Hepatocyte (in vitro differentiated cells): ENCODE measurements at places on chromosomes 1 and 21. TPM values are rescaled to one million over a fixed set of nuclear protein-coding genes. Genes with fewer than 3 reads are reported as not detected.
A peak's percentile ranks its signal among the peaks of the same experiment; 100 is the strongest.

GRCh38 chr1:206808615-206809014 is 36.3 kb upstream of the IL10 start:
- H3K36me3 ChIP-seq, result no peaks in the 10 kb centered on the region
- no peak overlapping the region for H3K4me3 ChIP-seq
- H3K27ac ChIP-seq, result no peak overlapping the region
- H3K27me3 ChIP-seq, result no peaks in the 10 kb centered on the region
- H3K4me1 ChIP-seq, result no peaks in the 10 kb centered on the region

- H3K27me3 ChIP-seq, result no peaks in the 10 kb centered on the region
- H3K4me1 ChIP-seq, result no peaks in the 10 kb centered on the region
- no peak overlapping the region for H3K27ac ChIP-seq
- H3K4me3 ChIP-seq, result no peak overlapping the region
- no peak for DNase-seq
- no peaks in the 10 kb centered on the region for H3K36me3 ChIP-seq
These were observed 91.0 kb upstream of the PLPPR4 start for GRCh38 chr1:99173282-99173681.

GRCh38 chr1:173267453-173267945 is 60.4 kb upstream of the TNFSF4 start:
- no peaks in the 10 kb centered on the region for H3K27me3 ChIP-seq
- H3K27ac ChIP-seq, result no peak overlapping the region
- no peak for DNase-seq
- H3K4me3 ChIP-seq, result no peak overlapping the region
- no peaks in the 10 kb centered on the region for H3K4me1 ChIP-seq

- no peaks in the 10 kb centered on the region for H3K27me3 ChIP-seq
- H3K4me1 ChIP-seq, result no peaks in the 10 kb centered on the region
These were observed 214.1 kb upstream of the L1TD1 start for GRCh38 chr1:61980561-61980960.

DNA sequence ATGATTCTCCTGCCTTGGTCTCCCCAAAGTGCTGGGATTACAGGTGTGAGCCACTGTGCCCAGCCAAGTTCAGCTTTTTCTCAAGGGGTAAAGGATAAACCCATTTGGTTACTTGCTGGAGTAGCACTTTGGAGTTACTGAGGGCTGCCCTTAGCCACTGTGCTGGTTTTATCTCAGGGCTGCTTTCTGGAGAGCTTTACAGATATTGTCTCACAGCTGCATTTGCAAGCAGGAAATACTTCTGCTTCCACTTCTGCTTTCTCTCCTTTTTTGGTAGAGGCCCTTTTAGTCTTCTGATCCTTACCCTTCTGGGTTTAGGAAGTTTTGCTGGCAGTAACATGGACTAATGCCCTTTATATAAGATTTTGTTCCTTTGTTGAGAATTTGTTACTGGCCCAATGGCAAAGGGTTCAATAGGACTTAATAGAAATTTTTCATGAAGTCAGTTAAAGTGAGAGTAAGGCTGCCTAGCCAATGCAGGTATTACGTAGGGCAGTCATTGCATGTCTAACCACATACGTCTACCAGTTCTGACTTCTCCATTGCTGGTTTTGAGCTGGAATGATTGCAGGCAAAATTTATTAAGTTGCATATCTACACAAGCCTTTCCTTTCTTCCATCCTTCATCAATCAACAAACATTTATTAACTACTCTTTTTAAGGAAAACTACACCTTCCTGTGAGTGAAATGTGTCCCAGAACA is 24.4 kb downstream of the CAP1 start:
- DNase-seq, result no peak
- H3K27me3 ChIP-seq, result no peaks in the 10 kb centered on the region
- H3K4me1 ChIP-seq, result no peaks in the 10 kb centered on the region
- no peak overlapping the region for H3K4me3 ChIP-seq

- no peak for DNase-seq
- no peaks in the 10 kb centered on the region for H3K36me3 ChIP-seq
- H3K27me3 ChIP-seq, result no peaks in the 10 kb centered on the region
- H3K4me3 ChIP-seq, result no peak overlapping the region
- H3K4me1 ChIP-seq, result peaks cover 67% of the 10 kb centered on the region
These were observed 44.1 kb upstream of the RAB4A start for GRCh38 chr1:229226796-229227195.

DNA sequence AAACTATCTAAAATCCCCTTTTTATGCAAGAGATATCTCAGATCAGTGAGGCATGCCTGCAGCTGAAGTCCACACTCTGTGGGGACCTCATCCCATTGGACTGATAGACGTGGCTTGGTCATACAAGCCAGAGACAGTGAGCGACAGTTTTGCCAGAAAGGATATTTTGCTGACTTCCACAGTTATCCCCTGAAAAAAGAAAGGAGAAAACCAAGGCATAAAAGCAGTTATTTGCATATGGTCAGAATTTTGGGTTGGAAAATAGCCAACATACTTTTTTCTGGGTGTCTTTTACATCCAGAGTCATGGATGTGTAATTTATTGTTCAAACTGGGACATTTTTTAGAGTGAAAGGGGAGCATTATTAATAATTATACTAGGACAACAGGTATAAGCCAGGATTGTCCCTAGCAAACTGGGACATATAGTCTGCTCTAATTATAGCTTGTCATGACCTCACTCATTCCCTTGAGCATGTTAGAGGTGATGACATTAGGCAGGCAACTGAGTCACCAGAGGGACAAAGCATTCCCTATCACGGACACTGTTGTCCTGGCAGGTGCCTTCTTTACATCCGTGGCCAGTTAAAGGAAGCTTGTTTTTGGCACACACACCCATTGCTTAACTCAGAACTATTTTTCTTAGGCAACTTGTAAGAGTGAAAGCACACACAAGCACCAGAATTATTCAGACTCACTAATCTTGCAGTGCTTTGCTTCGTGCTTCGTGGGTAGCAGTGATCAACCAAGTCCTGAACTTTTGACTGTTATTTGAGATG is 65.5 kb downstream of the PRRX1 start:
- H3K36me3 ChIP-seq, result no peaks in the 10 kb centered on the region
- no peak for DNase-seq
- no peak overlapping the region for H3K4me3 ChIP-seq
- no peaks in the 10 kb centered on the region for H3K27me3 ChIP-seq

DNA sequence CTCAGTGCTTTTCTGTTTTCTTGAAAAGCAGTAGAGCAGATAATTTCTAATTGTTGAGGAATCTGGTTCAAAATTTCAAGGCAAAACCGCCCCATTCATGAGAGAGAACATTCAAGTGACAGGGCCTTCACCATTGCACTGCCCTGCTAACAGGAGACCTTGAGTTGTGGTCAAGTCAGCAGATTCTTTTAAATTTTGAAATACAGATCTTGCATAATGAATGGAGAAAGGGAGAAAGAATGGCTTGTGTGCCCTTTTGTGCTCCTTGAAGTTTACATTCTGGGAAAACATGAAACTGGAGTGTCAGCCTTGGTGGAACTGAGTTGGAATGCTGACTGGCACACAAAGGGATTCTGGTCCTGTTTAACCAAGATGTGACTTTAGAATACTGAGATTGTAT is 164.5 kb upstream of the UBE2U start:
- DNase-seq, result no peak
- H3K27me3 ChIP-seq, result no peaks in the 10 kb centered on the region
- no peak overlapping the region for H3K4me3 ChIP-seq
- H3K36me3 ChIP-seq, result no peaks in the 10 kb centered on the region
- peaks cover 38% of the 10 kb centered on the region for H3K4me1 ChIP-seq

DNA sequence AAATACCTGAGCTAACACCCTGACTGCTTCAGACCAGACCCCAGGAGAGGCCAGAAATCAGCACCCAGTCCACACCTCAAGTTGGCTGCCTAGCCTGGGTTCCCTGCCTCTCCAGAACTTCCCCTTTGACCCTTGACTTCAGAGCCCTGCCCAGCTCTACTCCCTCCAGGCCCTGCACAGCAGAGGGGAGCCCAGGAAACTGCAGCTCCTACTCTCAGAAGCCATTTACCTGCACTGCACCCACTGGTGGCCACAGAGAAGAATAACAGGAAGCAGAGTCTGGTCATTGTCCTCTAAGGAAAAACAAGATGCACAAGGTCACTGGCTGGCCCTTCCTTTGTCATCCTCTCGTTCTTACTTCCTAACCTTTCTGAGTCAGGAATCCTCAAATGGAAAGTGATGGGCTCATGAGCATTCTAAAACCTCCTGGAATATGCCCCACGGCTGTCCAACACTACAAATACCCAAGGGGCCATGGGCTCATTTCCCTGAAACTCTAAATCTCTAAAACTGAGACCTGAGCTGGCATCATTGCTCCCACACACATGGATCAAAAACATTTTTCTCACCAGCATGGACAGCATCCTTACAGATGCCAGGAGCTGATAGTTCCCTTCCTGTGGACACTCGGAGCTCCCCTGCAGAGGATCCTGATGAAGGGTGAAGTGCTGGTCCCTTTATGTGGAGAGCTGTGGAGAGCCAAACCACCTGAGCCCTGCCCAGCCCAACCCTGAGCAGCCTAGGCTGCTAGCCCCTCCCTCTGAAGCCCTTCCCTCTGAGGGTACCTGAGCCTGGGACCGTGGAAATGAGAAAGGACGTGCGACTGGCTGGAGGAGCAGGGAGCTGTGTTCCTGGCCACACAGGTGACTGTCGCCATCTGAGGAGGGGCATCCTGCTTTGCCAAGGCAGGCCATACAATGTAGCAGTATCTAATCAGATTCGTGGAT is at the start of gene ITLN2:
Gene ITLN2 (minus strand): TSS at position 652 of the 947 bp plus-strand sequence. CDS start 68 bp downstream, at position 584.
- no peaks in the 10 kb centered on the region for H3K27me3 ChIP-seq
- no peak within 1 kb of the TSS for H3K4me3 ChIP-seq
- peaks cover 3% of the 10 kb centered on the region for H3K4me1 ChIP-seq
- peak; percentile 65 for DNase-seq
- no peaks in the 10 kb centered on the region for H3K36me3 ChIP-seq

- H3K4me1 ChIP-seq, result no peaks in the 10 kb centered on the region
- H3K4me3 ChIP-seq, result no peak overlapping the region
- no peaks in the 10 kb centered on the region for H3K27me3 ChIP-seq
- no peak overlapping the region for H3K27ac ChIP-seq
- no peak for DNase-seq
These were observed 94.4 kb upstream of the KRTAP19-8 start for GRCh38 chr21:31132574-31133242.

DNA sequence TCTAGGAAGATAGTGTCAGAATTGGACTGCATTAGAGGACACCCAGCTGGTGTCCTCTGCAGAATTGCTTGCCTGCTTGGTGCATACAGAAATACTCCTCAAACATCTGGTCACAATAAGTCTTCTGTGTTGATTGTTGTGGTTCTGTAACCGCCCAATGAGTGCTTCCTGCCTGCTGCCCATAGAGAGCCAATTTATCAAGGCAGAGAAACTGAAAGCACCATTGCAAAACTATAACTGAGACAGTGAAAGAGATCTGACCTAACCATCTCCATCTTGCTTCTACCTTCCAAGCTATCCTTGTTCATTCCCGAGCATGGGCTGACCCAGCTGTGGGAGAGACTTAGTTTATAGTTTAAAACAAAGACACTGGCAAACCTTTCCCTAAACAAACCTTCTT is 462.4 kb upstream of the RGS18 start:
- H3K27me3 ChIP-seq, result no peaks in the 10 kb centered on the region
- DNase-seq, result no peak
- no peak overlapping the region for H3K27ac ChIP-seq
- no peaks in the 10 kb centered on the region for H3K4me1 ChIP-seq

- no peak for DNase-seq
- H3K4me3 ChIP-seq, result no peak overlapping the region
- no peaks in the 10 kb centered on the region for H3K27me3 ChIP-seq
These were observed 14.7 kb downstream of the TMEM81 start for GRCh38 chr1:205069371-205070125.

DNA sequence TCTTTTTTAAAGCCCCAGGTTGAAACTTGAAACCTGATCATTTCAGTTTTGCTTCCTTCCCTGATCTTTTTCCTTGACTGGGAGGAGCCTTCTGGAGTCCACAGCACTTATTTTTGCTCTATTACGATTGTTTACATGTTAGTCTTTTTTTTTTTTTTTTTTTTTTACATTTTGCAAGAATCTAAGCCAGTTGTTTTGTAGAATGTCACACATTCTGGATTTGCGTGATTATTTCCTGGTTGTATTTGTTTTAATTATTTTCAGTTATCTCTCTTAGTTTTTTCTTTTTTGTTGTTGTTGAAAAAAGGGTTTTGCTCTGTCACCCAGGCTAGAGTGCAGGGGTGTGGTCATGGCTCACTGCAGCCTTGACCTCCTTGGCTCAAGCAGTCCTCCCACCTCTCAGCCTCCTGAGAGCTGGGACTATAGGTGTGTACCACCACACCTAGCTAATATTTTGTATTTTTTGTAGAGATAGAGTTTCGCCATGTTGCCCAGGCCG is 32.8 kb downstream of the OSBPL9 start:
- H3K27me3 ChIP-seq, result no peaks in the 10 kb centered on the region
- no peak for DNase-seq
- peaks cover 5% of the 10 kb centered on the region for H3K4me1 ChIP-seq
- no peaks in the 10 kb centered on the region for H3K36me3 ChIP-seq
- no peak overlapping the region for H3K4me3 ChIP-seq

- H3K27ac ChIP-seq, result no peak overlapping the region
- H3K4me1 ChIP-seq, result no peaks in the 10 kb centered on the region
- H3K4me3 ChIP-seq, result no peak overlapping the region
- DNase-seq, result no peak
These were observed 74.4 kb downstream of the COL24A1 start for GRCh38 chr1:86082183-86082582.

GRCh38 chr1:179831225-179831624 is 46.4 kb downstream of the TOR1AIP2 start:
- no peak overlapping the region for H3K4me3 ChIP-seq
- DNase-seq, result no peak
- no peaks in the 10 kb centered on the region for H3K36me3 ChIP-seq
- no peak overlapping the region for H3K27ac ChIP-seq

- no peaks in the 10 kb centered on the region for H3K27me3 ChIP-seq
- H3K4me3 ChIP-seq, result no peak overlapping the region
- no peak overlapping the region for H3K27ac ChIP-seq
- H3K36me3 ChIP-seq, result no peaks in the 10 kb centered on the region
These were observed 15.3 kb downstream of the PYCR2 start for GRCh38 chr1:225908773-225909172.

Gene TIMM17A
- total RNA-seq, result 54.5 and 65.0 TPM in 2 replicates

Gene IGSF3
- 27.2 and 34.0 TPM in 2 replicates for total RNA-seq

Gene RAP1A
- total RNA-seq, result 49.6 and 56.2 TPM in 2 replicates

Gene ARHGAP30
- 0.52 and 0.80 TPM in 2 replicates for total RNA-seq

Gene TIE1
- total RNA-seq, result 1.2 and 1.8 TPM in 2 replicates

Gene RUNX3
- 0.13 and 0.28 TPM in 2 replicates for total RNA-seq

Gene SELENBP1
- total RNA-seq, result 49.1 and 63.9 TPM in 2 replicates

Gene CENPF
- total RNA-seq, result 16.8 and 18.3 TPM in 2 replicates

Gene GJA8
- not detected in 2 replicates for total RNA-seq

Gene TGFB2
- 15.0 and 17.1 TPM in 2 replicates for total RNA-seq

Gene TEX38
- 0.16 TPM in 1 of 2 replicates, not detected in the other for total RNA-seq
